Glutamatergic neuron (in vitro differentiated cells): ENCODE measurements at places on chromosomes 12 and 14. TPM values are rescaled to one million over a fixed set of nuclear protein-coding genes. Genes with fewer than 3 reads are reported as not detected.

DNA sequence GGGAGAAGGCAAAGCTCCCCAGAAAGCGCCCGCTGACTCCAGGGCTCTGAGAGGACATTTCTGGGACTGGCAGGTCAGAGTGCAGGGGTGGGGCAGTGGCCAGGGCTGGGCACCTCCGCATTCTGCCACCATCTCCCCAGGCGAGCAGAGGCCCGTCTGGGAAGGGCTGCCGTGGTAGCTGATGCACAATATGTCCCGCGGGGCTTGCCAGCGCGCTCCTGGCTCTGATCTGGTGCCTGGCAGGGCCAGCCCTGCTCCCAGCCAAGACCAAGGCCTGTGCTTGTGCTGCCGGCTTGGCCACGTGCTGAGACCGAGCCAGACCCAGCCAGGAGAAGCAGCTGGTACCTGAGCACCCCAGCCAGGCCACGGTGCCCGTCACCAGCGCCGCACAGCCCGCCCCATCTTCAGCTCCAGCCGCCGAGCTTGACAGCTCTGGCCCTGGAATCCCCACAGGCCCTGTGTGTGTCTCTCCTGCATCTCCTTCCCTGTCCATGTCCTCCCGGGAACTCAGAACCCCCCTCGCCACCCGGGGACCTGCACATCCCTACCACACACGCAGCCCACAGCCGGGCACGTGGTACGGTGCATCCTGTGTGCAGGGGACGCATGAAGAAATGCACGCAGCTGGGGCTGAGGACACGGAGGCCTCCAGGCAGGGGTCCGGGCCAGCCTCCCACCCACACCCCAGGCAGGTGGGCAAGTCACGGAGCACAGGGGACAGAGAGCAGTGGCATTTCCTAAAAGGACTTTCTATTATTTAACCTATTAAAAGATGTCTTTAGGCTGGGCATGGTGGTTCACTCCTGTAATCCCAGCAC, 68.6 kb upstream of the C14orf180 start:
- no peaks in the 10 kb centered on the region for H3K27me3 ChIP-seq
- H3K4me3 ChIP-seq, result no peak overlapping the region
- no peak overlapping the region for H3K27ac ChIP-seq
- no peaks in the 10 kb centered on the region for H3K4me1 ChIP-seq

DNA sequence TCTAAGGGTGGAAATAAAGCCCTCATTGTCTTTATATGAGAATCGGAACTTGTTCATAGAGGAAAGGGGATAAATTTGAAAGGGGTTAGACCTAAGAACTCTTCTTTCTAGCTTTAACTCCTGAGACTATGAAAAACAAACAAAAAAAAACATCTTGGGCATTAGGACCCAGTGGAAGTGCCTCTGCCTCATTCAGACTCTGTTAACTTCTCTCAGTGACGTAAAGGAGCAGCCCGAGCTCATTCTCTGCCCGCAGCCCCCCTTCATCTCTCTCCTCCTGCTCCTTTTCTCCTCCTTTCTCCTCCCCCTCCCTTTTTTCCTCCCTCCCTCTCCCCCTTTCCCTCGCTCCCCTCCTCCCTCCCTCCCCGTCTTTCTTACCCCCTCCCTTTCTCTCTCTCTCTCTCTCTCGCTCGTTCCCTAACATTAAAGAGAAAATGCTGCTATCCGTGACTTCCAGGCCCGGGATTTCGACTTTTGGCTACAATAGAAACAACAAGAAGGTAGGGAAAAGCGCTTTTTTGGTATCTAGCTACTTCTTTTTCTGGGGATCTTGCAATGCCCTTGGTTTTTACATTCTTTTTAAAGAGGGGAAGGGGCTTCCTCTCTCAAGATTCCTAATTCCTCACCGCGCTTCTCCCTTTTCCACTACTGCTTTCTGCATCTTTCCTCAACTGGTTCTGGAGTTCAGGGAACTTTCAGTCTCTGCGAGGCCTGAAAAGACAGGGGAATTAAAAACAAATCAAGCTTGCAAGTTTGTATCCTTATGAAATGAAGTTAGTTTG, at the start of gene RBMS2:
TSS of gene RBMS2 (plus strand) at position 231 of the 782 bp plus-strand sequence. CDS start at position 435, 204 bp downstream.
- peaks cover 6% of the 10 kb centered on the region for H3K4me1 ChIP-seq
- DNase-seq, result peak; percentile 65
- no peaks in the 10 kb centered on the region for H3K27me3 ChIP-seq
- H3K4me3 ChIP-seq, result peak within 1 kb of the TSS; percentile 93
- no peaks in the 10 kb centered on the region for H3K36me3 ChIP-seq

DNA sequence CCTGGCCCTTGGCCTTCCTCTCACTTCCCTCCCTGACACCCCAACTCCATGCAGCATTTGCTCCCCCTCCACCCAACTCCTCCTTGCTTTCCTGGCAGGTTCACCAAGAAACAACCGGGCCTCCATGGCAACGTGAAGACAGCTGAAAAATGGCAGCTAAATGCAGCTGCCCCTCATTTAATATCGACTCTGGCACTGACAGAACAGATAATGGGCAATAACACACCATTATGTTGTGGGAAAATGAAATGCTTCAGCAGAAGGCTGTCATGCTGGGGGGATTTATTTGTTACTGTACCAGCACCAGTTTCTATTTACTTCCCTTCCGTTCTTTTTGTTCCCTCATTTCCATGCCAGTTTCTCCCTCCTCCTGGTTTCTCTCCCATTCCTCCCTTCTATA, 440.8 kb downstream of the NRXN3 start:
- H3K27ac ChIP-seq, result no peak overlapping the region
- H3K4me3 ChIP-seq, result no peak overlapping the region
- no peaks in the 10 kb centered on the region for H3K4me1 ChIP-seq
- no peaks in the 10 kb centered on the region for H3K36me3 ChIP-seq
- no peak for DNase-seq

DNA sequence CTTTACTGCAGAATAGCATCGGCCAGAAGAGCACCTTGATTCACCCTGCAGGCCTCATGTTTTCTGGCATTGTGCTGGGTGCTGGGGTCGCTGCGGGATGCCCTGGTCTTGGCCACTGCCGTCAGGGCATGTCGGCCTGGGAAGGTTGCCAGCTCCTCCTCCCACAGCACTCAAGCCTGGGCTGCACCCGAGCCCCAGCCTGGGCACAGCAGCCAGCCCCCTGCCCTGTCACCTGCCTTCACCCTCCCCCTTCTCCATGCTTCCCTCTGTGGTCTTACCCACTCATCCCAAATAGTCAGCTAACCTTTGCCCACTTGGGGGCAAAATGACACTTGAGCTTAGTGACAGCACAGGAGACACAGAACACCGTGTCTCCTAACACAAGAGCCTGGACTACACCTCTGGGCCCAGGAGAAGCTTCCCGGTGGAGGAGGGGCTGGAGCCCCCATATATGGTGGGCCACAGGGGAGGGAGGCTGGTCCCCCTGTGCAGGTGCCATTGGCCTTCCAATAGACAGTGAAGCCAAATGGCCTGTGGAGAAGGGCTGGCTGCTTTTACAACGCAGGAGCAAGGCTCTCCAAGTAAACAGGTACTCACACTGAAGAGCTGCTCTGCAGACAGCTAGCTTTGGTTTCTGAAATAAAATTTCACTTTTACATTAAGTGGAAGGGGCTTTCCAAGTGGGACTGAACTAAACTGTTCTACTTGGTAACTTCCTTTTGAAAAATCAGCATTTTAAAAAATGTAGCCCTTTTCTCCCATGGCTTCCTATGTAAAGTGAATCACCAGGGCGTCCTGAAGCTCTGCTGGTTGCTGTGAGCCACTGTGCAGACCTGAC, 51.2 kb upstream of the AMN start:
- no peak for DNase-seq
- H3K36me3 ChIP-seq, result no peaks in the 10 kb centered on the region
- peaks cover 9% of the 10 kb centered on the region for H3K27me3 ChIP-seq
- peaks cover 18% of the 10 kb centered on the region for H3K4me1 ChIP-seq
- no peak overlapping the region for H3K4me3 ChIP-seq
- no peak overlapping the region for H3K27ac ChIP-seq

- DNase-seq, result peak; percentile 24
- no peaks in the 10 kb centered on the region for H3K27me3 ChIP-seq
- H3K27ac ChIP-seq, result peak overlapping the region; percentile 21
- H3K4me3 ChIP-seq, result no peak overlapping the region
- H3K36me3 ChIP-seq, result no peaks in the 10 kb centered on the region
Measured at GRCh38 chr14:61177279-61178225, 103.6 kb downstream of the TMEM30B start.

GRCh38 chr14:23433457-23433856, 2.0 kb downstream of the MYH7 start:
- H3K27ac ChIP-seq, result no peak overlapping the region
- no peak overlapping the region for H3K4me3 ChIP-seq
- H3K27me3 ChIP-seq, result peaks cover 11% of the 10 kb centered on the region
- no peaks in the 10 kb centered on the region for H3K4me1 ChIP-seq

DNA sequence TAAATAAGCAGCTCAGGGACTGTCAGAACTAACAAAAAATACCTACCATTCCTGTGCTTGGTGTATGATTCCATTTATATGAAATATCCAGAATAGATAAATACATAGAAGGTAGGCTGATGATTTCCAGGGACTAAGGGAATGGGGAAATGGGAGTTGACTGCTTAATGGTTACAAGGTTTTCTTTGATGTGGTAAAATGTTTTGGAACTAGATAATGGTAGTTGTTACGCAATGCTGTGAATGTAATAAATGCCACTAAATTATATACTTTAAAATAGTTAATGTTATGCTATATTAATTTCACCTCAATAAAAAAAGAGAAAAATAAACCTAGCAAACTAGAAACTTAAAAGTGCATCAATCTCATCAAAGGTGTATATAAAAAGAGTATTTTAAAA, 41.1 kb downstream of the CEP83 start:
- H3K4me1 ChIP-seq, result no peaks in the 10 kb centered on the region
- no peak overlapping the region for H3K4me3 ChIP-seq
- peaks cover 1% of the 10 kb centered on the region for H3K27me3 ChIP-seq
- H3K27ac ChIP-seq, result no peak overlapping the region
- no peak for DNase-seq

GRCh38 chr12:24919346-24920001, 29.4 kb downstream of the BCAT1 start:
- no peak overlapping the region for H3K4me3 ChIP-seq
- peaks cover 6% of the 10 kb centered on the region for H3K27me3 ChIP-seq
- H3K27ac ChIP-seq, result no peak overlapping the region
- H3K36me3 ChIP-seq, result peaks cover under 1% of the 10 kb centered on the region
- peaks cover 14% of the 10 kb centered on the region for H3K4me1 ChIP-seq

- peaks cover 6% of the 10 kb centered on the region for H3K27me3 ChIP-seq
- no peaks in the 10 kb centered on the region for H3K36me3 ChIP-seq
- H3K27ac ChIP-seq, result peak within 1 kb of the TSS; percentile 55
- DNase-seq, result peak; percentile 72
- H3K4me1 ChIP-seq, result peaks cover 38% of the 10 kb centered on the region
Measured at GRCh38 chr12:124294780-124295341, at the start of gene RFLNA. Gene RFLNA, plus strand, starts transcription at chr12:124295093. Its CDS starts 337 bp downstream, at chr12:124295430.

DNA sequence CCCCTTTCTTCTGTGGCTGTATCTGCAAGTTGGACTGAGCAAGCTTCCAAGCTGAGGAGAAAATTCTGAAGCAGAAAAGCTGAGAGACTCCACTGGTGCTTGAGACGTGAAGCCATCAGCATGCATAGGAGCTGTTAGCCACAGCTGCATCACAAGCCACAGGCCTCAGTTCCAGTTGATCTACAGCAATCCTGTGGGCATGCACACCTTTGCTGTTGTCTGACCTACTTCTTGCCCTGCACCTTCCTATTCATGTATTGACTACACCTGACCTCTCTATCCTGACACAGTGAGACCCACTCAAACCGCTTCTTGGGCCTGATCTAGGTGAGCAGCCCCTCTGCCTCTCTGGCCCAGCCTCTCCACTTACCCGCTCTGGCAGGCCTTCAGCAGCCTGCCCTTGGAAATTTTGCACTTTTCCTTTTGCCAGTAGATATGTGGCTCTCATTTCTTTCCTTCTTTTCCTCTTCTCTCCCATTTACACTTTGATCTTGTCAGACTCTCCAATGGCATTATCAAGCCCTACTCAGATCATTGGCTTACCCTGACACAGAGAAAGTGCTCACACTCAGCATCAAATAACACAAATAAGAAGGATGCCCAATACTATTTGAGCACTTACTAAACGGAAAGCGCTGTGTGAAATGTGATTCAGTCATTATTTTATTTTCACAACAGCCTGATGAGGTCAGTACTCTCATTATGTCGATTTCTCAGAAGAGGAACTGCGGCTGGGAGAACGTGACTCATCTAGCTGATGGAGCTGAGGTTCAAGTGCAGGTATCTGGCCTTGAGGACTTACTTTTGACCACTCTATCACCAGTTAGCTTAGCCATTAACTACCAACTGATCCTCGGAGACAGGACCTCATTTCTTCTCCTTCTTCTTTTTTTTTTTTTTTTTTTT, 21.9 kb upstream of the PTGR2 start:
- no peaks in the 10 kb centered on the region for H3K27me3 ChIP-seq
- H3K4me1 ChIP-seq, result no peaks in the 10 kb centered on the region
- no peak for DNase-seq

DNA sequence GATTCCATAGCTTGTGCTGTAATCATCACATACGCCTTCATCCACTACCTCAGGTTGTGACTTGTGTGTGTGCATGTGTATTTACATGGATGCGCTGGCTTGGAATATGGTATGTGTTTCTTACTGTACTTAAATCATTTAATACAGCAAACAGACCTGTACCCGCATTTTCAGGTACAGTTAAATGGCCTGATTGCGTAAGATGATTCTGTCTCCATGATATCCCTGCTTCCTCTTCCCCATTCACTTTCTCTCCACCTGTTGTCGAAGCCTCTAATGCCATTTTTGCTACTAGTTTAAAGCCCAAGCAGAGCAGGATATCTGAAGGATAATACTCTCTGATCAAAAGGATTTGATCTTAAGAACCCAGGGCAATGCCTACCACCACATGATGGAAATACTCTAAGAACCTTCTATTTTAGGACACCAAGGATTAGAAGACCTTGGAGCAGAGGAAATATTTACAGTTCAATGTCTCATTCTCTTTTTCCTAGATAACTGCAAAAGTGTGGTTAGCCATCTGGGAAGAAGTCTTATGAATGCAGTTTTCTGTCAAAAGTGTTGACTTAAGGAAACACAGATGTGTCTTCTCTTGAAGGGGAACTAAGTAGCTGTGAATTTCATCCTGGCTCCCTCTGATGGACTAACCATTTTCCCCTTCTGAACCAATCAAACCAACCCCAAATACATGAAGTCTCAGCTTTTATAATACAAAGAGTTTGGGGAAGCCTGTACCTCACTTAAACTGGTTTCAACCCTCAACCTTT, 78.7 kb downstream of the HELB start:
- H3K4me3 ChIP-seq, result no peak overlapping the region
- H3K36me3 ChIP-seq, result no peaks in the 10 kb centered on the region
- H3K4me1 ChIP-seq, result no peaks in the 10 kb centered on the region
- no peak overlapping the region for H3K27ac ChIP-seq
- DNase-seq, result no peak

DNA sequence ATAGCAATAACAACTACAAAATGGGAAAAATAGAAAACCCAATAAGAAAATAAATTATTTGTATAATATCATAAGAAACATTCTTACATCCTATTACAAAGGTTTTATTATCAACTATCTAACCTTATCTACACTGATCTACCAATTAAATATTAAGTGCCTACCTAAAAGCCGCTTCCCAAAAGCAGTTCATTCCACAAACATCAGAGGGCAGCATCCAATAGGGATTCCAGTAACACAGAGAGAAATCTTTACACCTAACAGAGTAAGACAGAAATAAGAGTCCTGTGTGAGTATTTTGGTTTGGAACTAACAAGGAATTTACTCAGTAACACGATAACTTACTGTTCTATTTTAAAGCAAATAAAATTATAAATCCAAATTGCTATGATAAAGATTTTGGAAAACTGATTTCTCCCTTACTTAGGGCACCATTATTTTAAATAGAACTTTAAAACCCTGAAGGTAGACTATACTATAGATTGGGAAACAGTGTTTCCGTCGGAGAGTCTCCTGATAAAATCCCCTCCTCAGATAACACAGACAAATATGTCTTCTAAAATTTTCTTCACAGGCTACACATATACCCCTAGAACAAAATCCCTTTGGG, 15.0 kb downstream of the GXYLT1 start:
- DNase-seq, result no peak
- no peak overlapping the region for H3K27ac ChIP-seq
- no peaks in the 10 kb centered on the region for H3K4me1 ChIP-seq
- no peak overlapping the region for H3K4me3 ChIP-seq
- H3K36me3 ChIP-seq, result no peaks in the 10 kb centered on the region

Gene SERPINA5
- total RNA-seq, result not detected

Gene SMIM41
- 0.88 TPM for total RNA-seq

Gene HNRNPC
- 514 TPM for total RNA-seq
